ENCODE measurements at places on chromosomes 6 and 20. TPM values are rescaled to one million over a fixed set of nuclear protein-coding genes. Genes with fewer than 3 reads are reported as not detected.
A peak's percentile ranks its signal among the peaks of the same experiment; 100 is the strongest.

GRCh38 chr20:42779216-42779615 is 410.5 kb downstream of the PTPRT start:
- no peak overlapping the region for H3K27ac ChIP-seq
- H3K27me3 ChIP-seq = no peaks in the 10 kb centered on the region
- no peaks in the 10 kb centered on the region for H3K4me1 ChIP-seq
- no peaks in the 10 kb centered on the region for H3K36me3 ChIP-seq
- H3K4me3 ChIP-seq = no peak overlapping the region

GRCh38 chr6:116595247-116595646 is 21.0 kb upstream of the RSPH4A start:
- H3K36me3 ChIP-seq = no peaks in the 10 kb centered on the region
- H3K27ac ChIP-seq = no peak overlapping the region
- DNase-seq = no peak
- no peaks in the 10 kb centered on the region for H3K4me1 ChIP-seq

DNA sequence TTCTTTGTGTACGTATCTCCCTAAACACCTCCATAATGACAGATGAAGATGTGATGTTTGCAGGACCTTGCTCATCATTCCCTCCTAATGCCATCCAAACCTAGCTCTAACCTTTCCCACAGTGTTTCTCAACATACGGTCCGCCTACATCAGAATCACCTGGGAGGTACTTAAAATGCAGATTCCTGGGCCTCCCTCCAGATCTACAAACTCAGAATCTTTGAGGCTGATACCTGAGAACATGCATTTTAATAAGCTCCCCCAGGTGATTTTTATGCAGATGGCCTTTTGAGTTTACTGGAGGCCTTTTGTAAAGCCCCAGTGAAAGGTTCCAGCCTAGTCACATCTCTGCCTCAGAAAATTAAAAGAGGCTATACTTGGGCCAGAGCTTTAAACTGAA is 40.5 kb downstream of the METTL24 start:
- H3K27me3 ChIP-seq = no peaks in the 10 kb centered on the region
- H3K27ac ChIP-seq = no peak overlapping the region
- H3K4me1 ChIP-seq = no peaks in the 10 kb centered on the region
- no peaks in the 10 kb centered on the region for H3K36me3 ChIP-seq
- H3K4me3 ChIP-seq = no peak overlapping the region
- no peak for DNase-seq

The C6orf52 gene
- total RNA-seq = 0.58 TPM

The TGM2 gene
- 391 TPM for total RNA-seq

DNA sequence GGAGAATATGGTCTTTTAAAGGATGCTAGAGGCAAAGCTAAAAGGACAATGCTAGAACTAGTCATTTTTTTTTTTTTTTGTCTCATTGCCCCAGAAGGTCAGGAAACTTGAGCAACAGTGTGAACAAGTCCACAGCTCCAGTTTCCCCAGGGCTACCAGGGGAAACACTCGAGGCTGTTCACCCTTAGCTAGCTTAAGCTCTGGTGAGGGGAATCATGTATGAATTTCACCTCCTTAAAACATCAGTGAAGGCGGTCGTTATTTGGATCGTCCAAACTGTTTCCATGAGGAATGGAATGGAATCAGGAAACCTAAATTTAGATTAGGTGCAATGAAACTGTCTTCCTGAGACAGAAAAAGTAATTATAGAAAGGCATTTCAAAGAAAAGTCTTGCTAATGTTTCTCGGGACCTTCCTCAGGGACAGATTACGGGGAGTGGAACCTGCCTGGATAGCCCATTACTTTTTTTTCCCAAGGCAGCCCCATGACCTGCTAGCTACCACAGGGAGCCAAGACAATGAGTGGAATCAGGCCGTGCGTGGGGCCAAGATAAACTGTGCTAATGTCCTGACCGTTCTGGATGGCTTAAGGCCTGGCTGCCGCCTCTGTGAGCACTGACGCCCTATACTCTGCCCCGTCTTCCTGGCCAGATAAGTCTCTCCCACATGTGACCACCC is 164.8 kb upstream of the SGK1 start:
- no peak overlapping the region for H3K27ac ChIP-seq
- no peak for DNase-seq
- H3K4me3 ChIP-seq = no peak overlapping the region
- no peaks in the 10 kb centered on the region for H3K27me3 ChIP-seq

The ETV7 gene
- total RNA-seq = 5.3 TPM

DNA sequence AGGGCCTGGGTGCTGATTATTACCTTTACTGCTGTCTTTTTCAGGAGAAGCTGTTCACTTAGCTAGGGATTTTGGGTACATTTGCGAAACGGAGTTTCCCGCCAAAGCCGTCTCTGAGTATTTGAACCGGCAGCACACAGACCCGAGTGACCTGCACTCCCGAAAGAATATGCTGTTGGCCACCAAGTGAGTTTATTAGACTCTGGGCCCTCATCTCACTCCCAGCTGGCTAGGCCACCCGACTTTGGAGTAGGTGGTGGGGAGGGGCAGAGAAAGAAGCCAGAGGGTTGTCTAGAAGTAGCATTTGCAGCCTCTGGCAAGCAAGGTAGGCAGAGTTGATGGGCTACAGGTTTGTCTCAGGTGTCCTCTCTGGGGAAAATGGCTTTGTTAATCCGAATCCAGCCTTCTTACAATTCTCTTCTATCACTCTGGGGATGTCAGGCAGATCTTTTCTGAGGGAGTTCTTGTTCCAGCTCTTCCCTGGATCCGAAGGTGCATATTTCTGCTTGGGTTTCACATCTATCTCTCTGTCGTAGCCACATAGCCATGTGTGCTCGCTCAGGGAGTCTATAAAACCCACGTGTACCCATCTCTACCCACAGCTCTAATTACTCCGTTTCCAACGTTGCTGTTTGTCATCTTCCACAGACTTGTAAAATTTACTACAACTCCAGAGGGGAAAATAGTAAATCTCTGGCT is 21.6 kb downstream of the TFAP2B start:
- H3K36me3 ChIP-seq = no peaks in the 10 kb centered on the region
- H3K27me3 ChIP-seq = peaks cover 92% of the 10 kb centered on the region

GRCh38 chr6:68639826-68640490 is 4.9 kb downstream of the ADGRB3 start:
- DNase-seq = no peak
- no peaks in the 10 kb centered on the region for H3K36me3 ChIP-seq
- H3K4me1 ChIP-seq = no peaks in the 10 kb centered on the region

DNA sequence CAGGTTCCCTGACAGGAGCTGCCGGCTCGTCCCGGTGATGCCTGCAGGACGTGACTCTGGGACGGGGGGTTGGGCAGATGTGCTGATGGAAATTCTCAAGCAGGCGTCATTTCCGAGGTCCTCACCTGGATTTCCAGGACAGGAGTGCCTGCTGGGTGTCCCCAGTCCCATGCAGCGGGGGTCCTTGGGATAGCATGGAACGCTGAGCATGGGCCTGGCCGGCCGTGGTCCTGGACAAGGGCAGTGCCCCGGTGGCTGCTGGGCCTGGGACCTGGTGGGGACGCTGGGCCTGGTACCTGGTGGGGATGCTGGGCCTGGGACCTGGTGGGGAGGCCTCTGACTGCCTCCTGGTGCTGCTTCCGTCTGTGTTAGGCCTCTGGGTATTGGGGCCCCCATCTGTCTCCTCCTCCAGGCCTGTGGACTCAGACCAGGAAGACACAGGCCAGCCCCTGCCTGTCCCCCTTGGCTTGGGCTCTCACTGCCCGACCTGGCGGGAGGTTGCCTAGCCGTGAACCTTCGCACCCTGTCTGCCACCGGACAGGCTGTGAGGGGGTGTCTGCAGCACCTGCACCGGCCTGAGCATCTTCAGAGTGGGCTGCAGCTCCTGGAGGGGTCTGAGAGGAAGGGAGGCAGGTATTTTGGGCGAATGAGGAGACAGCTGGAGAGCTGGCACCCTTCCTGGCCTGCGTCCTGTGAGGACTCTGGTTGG is 6.2 kb downstream of the RTEL1 start:
- peaks cover 3% of the 10 kb centered on the region for H3K4me1 ChIP-seq
- H3K36me3 ChIP-seq = no peaks in the 10 kb centered on the region
- no peak overlapping the region for H3K4me3 ChIP-seq
- no peaks in the 10 kb centered on the region for H3K27me3 ChIP-seq
- H3K27ac ChIP-seq = no peak overlapping the region

DNA sequence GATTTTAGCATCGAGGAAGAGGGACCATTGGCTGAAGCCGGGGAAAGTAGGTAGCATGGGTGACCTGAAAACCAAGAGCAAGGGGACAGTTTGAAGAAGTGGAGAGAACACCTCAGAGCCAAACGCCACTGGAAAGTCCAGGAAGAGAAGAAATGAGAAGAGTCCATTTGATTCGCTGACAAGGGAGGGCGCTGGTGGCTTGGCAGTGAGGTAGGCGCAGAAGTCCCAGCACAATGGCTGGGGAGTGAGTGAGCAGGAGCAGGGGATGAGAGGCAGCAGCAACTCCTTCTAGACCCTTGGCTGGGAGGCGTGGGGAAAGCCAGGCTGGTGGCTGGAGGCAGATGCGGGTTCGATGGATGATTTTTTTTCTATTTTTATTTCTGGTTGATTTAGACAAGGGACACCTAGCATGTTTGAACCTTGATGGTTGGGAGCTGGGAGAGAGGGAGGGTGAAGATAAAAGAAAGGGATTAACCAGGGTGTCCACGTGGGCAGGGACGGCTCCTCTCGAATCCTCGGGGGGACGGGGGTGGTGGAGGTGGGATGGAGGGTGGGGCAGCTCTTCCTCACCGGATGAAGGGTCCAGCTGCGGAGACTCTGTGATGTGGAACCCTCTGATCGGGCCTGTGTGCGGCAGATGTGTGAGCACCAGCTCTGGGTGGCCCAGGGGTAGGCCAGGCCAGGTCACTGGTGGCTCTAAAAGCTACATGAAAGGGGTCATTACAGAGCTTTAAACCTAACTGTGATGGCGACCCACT is 164.2 kb downstream of the NFATC2 start:
- no peak overlapping the region for H3K27ac ChIP-seq
- H3K4me1 ChIP-seq = no peaks in the 10 kb centered on the region
- H3K4me3 ChIP-seq = no peak overlapping the region
- DNase-seq = peak; percentile 20

GRCh38 chr20:54502179-54502578 is 26.8 kb downstream of the DOK5 start:
- no peak for DNase-seq
- H3K4me1 ChIP-seq = peaks cover 2% of the 10 kb centered on the region
- no peaks in the 10 kb centered on the region for H3K36me3 ChIP-seq
- no peaks in the 10 kb centered on the region for H3K27me3 ChIP-seq

The OXT gene
- total RNA-seq = 0.55 TPM

- H3K4me1 ChIP-seq = peaks cover 32% of the 10 kb centered on the region
- no peak for DNase-seq
- H3K27me3 ChIP-seq = no peaks in the 10 kb centered on the region
- no peaks in the 10 kb centered on the region for H3K36me3 ChIP-seq
Observed at GRCh38 chr20:45935416-45936046, 1.0 kb downstream of the PCIF1 start.

GRCh38 chr20:45963059-45964005 is 8.7 kb downstream of the ZNF335 start:
- no peak overlapping the region for H3K27ac ChIP-seq
- no peaks in the 10 kb centered on the region for H3K4me1 ChIP-seq
- peaks cover 100% of the 10 kb centered on the region for H3K36me3 ChIP-seq
- no peak for DNase-seq
- no peak overlapping the region for H3K4me3 ChIP-seq

The TMEM14A gene
- total RNA-seq = 24.1 TPM

DNA sequence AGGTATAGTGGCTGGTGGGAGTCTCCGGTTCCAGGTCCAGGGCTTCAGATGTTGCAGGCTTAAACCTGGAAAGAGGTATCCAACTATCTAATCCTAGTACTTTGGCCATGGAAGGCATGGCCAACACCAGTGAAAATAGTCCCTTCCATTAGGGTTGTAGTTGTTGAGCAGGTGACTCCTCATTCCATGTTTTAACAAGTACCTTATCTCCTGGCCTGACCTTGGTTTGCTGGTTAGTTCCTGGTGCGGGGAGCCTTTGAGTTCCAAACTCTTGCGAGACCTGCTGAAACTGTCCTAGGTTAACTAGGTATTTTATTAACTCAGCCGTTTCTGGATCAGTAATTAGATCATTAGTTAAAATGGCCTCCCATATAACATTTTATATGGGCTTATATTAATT is 165.1 kb upstream of the PROKR2 start:
- no peaks in the 10 kb centered on the region for H3K4me1 ChIP-seq
- DNase-seq = no peak

- no peak overlapping the region for H3K4me3 ChIP-seq
- H3K27me3 ChIP-seq = no peaks in the 10 kb centered on the region
- no peak for DNase-seq
- H3K36me3 ChIP-seq = no peaks in the 10 kb centered on the region
Observed at GRCh38 chr6:109701221-109701620, 10.1 kb downstream of the FIG4 start.

- DNase-seq = no peak
- no peaks in the 10 kb centered on the region for H3K4me1 ChIP-seq
- no peaks in the 10 kb centered on the region for H3K36me3 ChIP-seq
- no peak overlapping the region for H3K4me3 ChIP-seq
Observed at GRCh38 chr6:1851681-1852456, 242.2 kb downstream of the FOXC1 start.

The CRISP2 gene
- not detected for total RNA-seq

The HRH3 gene
- not detected for total RNA-seq

The DSP gene
- 29.2 TPM for total RNA-seq

DNA sequence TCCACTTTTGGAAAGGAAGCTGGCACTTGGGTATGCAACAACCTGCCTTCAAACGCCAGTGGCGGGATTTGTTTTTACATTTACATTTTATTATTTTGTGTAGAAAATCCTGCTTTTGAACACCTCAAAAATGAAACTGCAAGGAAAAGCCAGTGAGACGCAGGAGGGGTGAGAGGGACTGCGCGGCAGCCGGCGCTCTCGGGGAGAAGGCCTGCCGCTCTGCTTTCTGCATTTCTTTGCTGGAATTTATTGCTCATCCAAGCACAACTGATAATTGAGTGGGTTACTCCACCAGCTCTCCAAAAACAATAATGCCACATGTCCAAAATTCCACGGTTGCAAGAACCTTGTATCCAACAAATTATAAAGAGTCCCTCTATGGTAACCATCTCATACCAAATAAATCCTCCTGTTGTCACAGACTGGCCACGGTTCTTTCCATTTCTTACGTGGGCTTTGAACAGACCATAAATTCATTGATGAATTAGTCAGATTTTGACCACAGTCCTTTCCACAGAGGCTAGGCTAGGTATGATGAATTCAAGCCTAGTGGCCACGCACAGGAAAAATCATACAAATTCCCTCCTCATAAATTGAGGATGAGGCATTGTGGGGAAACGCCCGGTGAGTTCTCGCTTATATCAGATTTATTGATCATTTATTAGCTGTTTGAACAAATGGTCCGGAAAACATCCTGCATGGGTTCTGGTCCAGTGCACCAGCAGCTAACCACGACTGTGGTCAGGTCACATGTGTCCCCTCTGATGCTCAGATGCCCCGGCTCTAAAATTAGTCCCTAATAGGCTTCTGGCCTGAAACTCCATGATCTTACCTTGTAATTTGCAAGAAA is 31.6 kb upstream of the FOXC1 start:
- no peaks in the 10 kb centered on the region for H3K27me3 ChIP-seq
- no peaks in the 10 kb centered on the region for H3K36me3 ChIP-seq
- no peak for DNase-seq
- no peak overlapping the region for H3K27ac ChIP-seq
- no peak overlapping the region for H3K4me3 ChIP-seq

The OPN5 gene
- not detected for total RNA-seq

GRCh38 chr20:52402950-52403349 is 211.4 kb upstream of the ZFP64 start:
- no peak overlapping the region for H3K4me3 ChIP-seq
- H3K4me1 ChIP-seq = no peaks in the 10 kb centered on the region
- no peaks in the 10 kb centered on the region for H3K27me3 ChIP-seq

GRCh38 chr20:64053841-64054661 is 4.6 kb upstream of the SOX18 start:
- DNase-seq = peak; percentile 91
- no peaks in the 10 kb centered on the region for H3K36me3 ChIP-seq
- H3K27ac ChIP-seq = peak overlapping the region; percentile 77
- peaks cover 6% of the 10 kb centered on the region for H3K4me1 ChIP-seq

Measured in left lung (tissue), 14 donors.